Stimulated activated CD4-positive, alpha-beta T cell treated with anti-CD3 and anti-CD28 coated beads, Interleukin-1b, Interleukin-23, amount 100 ng/mL, for 1 hour (primary cell): ENCODE measurements at places on chromosomes 3 and 15.

- DNase-seq: no peak
Measured at GRCh38 chr15:66948294-66948693, 117.1 kb upstream of the SMAD3 start.

GRCh38 chr15:41648770-41649169 lies 11.4 kb upstream of the MGA start:
- no peak for DNase-seq

DNA sequence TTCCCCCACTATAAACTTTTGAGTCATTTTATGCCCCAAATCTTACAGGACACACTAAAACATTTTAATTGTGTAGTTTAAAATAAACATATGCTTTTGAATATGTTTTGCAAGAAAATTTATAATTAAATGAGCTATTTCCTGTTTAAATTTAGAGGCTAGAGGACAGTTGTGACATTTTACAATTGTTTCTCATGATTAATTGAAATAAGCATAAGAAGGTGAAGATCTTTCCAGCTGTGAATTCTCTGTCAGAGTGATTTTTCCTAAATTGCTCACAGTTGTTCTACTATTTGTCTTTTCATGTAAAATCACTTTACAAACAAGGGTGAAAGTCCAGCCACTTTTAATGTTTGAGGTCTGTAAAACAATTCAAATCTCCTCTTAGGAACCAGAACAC lies 892.3 kb downstream of the CADM2 start:
- DNase-seq: no peak

DNA sequence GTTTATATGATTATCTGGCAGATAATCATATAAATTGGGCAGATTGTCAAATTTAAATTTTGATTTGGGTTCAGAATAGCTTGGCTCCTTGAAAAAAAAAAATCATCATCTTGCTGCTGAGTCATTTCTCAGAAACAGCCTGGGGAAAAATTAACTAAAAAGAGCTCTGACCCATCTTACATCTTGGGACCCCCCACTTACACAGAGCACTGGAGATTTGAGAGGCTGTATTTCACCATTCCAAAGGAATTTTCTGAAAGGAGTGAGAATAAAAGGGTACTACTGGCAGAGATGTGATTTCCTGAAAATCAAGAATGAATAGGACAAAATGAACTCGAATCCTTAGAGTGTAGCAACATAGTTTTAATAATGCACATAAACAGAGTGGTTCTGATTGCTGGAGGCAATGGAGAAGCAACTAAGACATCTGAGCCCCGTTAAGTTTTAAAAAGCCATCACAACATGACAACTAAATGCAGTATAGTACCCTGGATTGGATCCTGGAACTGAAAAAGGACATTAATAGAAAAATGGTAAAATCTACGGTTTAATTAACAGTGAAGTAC lies 97.5 kb downstream of the RFTN1 start:
- no peak for DNase-seq
